ENCODE measurements at places on chromosomes 13 and 19.
A peak's percentile ranks its signal among the peaks of the same experiment; 100 is the strongest.

DNA sequence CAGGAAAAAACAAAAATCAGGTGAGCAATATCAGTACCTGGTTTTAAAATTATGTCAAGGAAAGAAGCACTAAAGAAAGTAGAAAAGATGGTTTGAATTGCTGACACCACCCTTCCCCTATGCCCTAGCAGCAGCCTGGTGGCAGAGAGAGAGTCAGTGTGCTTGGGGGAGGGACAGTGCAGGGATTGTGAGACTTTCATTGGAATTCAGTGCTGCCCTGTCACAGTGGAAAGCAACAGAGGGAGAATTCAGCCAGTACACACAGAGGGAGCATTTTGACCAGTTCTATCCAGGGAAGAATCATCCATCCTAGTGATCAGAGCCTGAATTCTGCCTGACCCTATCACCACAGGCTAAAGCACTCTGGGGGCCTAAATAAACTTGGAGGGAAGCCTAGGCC, 222.4 kb upstream of the PCDH17 start:
- no peak for DNase-seq

GRCh38 chr19:29871143-29871542, 59.4 kb downstream of the CCNE1 start:
- DNase-seq, result no peak

DNA sequence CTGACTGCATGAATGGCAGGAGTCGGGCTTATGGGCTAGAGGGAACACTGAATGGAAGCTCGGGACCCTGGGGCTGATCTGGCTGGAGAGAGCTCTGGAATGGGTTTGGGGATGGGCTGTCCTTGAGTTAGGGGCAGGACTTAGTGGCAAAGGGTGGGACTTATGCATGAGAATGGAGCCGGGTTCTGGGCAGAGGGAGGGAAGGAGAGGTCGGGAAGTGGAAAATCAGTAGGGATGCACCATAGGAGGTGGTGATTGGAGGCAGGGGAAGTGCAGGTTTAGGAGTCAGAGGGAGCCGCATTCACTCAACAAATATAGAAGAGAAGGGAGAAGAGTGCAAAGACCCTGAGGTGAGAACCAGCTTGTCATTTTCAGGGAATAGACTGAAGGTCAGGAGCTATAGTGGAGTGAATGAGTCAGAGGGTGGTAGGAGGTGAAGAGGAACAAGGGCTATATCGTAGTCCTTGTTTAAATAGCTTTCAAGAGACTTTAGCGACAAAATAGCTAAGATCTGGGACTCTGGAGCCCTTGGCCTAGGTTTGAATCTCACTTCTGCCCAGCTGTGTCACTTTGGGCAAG, 748 bp downstream of the RAB4B start:
- DNase-seq, result peak; percentile 61

DNA sequence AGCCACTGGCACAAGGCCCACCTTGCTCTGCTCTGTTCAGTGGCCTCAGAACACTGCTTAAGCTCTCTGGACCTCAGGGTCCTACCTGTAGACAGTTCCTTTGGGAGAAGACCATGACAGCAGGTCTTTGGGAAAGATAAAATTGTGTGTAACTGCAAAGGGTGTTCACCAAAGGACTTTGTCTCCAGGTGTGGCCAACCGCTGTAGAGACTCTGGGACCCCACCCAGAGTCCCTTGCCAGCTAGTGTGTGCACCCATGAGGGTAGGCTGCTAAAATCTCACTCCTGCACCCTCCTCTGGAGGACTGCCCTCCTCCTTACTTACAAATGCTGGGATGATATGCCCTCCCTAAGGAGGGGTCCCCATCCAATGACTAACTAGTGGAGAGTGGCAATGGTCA, 211.2 kb downstream of the TSHZ3 start:
- DNase-seq, result no peak

GRCh38 chr13:102999499-102999898, 66.7 kb downstream of the SLC10A2 start:
- DNase-seq, result peak; percentile 97

GRCh38 chr19:42322305-42322704, 3.1 kb upstream of the MEGF8 start:
- no peak for DNase-seq

GRCh38 chr13:106440866-106441265, 94.6 kb downstream of the EFNB2 start:
- DNase-seq, result no peak

DNA sequence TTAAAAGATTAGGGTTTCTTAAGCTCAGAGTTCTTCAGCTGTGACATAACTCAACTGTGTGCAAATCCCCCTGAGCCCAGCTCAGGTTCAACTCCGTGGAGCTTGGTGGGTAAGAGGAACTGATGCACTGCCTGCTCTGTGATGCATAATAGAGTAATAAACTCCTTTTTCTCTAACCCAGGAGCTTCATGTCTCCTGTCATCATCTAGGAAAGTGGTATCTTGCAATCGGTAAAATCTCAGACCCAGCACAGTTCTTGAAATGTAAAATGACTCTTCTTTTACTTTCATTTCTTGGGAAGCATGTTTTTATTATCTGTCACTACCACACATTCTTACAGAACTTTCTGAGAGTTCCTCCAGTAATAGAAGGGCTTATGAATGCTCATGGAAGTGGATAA, 123.8 kb upstream of the PCDH9 start:
- DNase-seq, result no peak

Data from MV-4-11 (cell line).